ENCODE measurements at places on chromosomes 1 and 21.

DNA sequence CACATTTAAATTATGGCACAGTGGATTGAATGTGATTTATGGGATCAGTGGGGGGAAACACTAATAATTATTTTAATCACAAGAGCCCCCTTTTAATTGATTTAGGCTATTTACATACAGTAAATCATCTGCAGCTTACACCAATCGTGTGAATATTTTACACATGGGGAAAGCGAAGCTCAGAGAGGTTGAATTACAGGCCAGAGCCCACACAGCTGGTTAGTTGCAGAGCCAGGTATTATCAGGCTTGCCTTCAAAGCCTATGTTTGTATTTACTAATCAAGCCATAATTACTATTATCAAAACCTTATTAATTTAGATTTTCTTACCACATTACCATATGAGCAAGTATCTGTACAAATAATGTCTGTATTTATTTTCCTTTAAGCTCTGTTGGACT lies 749 bp downstream of the SDCCAG8 start:
- no peak for DNase-seq

DNA sequence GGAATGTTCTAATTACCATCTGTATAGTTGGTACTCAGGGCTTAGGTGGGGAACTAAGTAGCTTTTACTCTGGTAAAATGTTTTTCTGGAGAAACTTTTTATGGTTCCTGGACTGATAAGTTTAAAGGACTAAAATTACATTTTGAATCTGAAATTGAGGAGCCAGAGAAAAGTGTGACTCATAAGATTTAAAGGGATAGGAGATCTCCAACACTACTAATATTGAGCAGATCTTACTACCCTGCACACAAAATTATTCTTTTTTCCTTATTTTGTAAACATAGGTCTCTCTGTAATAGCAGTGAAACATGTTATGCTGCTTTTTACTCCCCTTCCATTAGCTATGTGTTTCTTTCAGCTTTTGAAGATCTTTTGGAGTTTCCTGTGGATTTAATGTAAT lies 32.5 kb downstream of the MTF2 start:
- DNase-seq: no peak

DNA sequence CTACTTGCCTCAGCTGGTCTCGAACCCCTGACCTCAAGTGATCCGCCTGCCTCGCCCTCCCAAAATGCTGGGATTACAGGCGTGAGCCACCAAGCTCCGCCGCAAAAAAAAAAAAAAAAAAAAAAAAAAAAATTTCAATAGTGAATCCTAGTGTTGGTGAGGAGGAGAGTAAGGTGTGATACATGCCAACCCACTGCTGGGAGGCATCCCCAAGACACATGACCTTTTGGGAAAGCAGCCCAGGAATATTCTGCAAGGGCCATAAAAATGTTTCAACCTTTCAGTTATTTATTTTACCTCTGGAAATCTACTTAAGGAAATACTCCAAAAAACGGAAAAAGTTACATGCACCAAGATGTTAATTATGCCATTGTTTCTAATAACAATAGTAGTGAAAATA lies 69.0 kb downstream of the ITPKB start:
- no peak for DNase-seq

- DNase-seq: no peak
Observed at GRCh38 chr1:233290396-233291034, 5.0 kb downstream of the PCNX2 start.

DNA sequence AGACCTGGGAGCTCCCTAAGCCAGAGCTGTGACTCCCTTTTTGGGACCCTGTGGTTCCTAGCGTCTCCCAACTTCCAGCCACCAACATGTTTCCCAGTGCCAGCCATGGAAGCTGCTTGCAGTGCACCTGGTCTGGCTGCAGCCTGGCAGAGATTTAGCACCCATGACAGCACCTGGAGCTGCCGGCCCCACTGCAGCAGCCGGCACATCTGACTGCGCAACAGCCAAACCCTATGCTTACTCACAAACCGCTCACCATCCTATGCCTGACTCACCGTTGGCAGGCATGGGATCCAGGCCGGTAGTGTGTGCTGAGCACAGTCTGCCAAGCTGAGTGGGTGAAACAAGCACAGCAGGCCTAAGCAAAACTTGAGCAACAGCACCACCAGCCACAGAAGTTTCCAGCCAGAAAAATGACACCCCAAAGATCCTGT lies 435.9 kb upstream of the PRMT6 start:
- no peak for DNase-seq

GRCh38 chr1:92786111-92786901 lies 1.4 kb upstream of the EVI5 start:
- DNase-seq: no peak

Measured in CD4-positive, alpha-beta T cell treated with Interleukin-15 for 4 hours (primary cell).